ENCODE measurements at places on chromosomes 6 and 20. TPM values are rescaled to one million over a fixed set of nuclear protein-coding genes. Genes with fewer than 3 reads are reported as not detected.

GRCh38 chr20:49664612-49665313 is 48.9 kb downstream of the B4GALT5 start:
- DNase-seq = no peak

Gene CCN5
- 11.1 TPM for polyA plus RNA-seq

DNA sequence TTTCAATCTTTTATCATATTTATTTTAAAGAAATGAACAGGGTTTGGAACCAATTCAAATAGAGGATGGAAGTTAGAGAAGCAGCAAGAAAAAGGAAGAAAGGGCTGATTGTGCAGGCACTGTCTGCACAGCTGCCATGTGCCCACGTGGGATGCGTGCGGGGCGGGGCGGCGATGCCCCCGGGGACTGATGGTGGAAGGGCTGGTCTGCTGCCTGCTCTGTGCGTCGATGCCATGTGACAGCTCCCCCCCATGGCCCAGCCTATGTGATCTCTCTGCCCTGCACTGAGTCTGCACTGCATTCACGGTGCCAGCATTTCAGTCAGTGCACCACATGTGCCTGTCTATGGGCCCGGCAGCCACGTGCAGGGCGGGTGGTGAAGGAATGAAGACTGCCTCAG is 96.4 kb downstream of the IRF4 start:
- no peak for DNase-seq

- no peak for DNase-seq
Observed at GRCh38 chr6:3194535-3195419, 32.7 kb downstream of the TUBB2B start.

- no peak for DNase-seq
Observed at GRCh38 chr6:87049779-87050178, 45.1 kb downstream of the CGA start.

- no peak for DNase-seq
Observed at GRCh38 chr6:81818901-81819361, 66.5 kb upstream of the TENT5A start.

- no peak for DNase-seq
Observed at GRCh38 chr6:163579880-163580295, 165.4 kb downstream of the QKI start.

GRCh38 chr6:154578004-154578559 is 67.6 kb upstream of the CNKSR3 start:
- DNase-seq = no peak

Gene MPIG6B
- polyA plus RNA-seq = not detected

GRCh38 chr6:70130865-70131264 is 172.0 kb downstream of the COL9A1 start:
- DNase-seq = no peak

- DNase-seq = no peak
Observed at GRCh38 chr20:56157530-56158203, 90.9 kb upstream of the MC3R start.

DNA sequence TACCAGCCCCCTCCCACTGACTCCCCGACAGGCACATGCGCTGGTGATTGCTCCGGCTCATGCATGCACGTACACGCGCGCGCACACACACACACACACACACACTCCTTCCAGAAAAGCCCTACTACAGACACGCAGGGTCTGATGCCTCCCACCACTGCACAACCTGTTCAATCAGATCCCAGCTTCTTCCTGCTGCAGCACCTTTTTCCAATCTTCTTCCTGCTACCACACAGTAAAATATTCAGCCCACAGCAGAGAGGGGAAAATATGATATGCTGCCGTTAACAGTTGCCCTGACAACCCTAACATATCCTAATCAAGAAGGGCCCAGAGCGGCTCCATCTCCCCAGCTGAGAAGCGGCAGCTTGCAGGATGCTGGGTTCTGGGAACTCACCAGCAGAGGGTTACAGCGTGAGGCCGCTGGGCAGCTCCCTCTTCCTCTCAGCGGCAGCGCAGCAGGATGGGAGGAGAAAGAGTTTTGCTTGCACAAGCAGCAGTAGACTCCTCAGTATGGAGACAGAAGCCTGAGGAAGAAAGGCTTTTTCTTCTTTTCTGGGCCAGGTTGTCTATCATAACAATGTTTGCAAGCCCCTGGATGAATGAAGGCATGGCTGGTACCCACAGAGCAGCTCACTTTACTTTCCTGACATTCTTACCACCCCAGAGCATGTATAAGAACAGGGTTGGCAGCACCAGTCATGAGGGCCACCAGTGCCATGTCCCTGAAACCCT is 23.9 kb downstream of the MAP7 start:
- DNase-seq = peak; percentile 72

Gene MOG
- polyA plus RNA-seq = not detected

DNA sequence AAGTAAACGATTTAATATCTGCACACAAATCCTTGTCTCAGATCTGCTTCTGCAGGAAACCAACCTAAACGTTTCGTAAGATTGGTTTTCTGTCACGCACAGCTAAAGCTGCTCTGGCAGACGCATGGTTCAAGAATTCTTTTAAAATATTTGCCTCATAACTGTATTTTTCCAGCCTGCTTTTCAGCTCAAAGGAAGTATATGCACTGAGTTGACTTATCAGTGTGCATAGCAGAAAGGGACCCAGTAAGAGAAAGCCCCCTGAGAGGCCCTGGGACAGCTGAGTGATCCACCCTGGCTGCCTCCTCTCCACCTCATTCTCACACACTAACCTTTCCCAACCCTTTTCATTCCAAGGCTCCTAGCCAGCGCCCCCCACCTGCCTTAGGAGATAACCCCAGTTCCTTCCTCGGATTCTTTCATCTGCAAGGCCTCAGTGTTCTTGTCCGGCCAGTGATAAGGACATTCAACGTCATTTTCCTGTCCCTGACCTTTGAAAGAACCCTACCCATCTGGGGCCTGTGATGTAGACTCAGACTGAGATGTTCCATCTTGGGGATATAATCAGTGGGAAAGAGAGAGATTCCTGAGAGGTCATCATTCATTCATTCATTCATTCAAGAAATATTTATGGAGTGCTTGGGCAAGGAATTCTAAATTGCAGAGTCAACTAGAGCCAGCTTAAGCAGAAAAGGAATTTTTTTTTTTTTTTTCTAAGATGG is 22.4 kb upstream of the SLC9A8 start:
- DNase-seq = peak; percentile 89

DNA sequence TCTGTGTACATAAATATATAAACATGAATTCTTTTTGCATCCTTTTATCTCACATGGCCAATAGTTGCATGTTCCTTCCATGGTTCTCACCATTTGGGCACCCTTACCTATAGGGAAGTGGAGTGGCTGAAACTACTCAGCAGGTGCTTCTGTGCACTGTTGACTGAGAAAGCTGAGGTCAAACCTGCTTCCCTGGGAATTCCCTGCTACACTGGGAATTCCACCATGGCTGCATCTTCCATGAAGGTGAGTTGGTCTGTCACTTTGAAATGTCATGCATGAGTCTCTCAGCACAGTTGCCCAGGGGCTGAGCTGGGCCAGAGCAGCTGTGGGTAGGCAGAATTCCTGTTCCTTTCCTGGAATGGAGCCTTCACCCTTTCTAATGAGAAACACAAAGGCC is 193.8 kb upstream of the PRSS16 start:
- no peak for DNase-seq

Measured in A549 (cell line).